DND-41 (cell line): ENCODE measurements at places on chromosomes 5 and 9.

DNA sequence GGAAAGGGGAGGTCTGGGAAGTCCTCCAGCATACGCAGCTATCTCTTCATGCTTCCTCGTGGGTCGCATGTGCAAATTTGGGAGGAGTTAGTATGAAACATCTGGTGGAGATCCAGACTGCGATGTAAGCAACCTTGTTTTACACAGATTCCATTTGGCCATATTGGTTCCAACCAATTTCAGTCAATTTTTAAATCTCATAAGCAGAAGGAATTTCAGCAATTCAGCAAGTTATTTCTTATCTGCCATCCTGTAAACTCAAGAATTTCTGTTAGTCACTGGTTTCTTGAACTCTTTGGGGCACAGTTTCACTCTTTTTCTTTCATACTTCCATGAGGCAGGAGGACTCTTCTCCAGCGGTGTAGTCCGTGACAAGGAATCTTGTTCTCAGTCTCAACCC lies 130.4 kb upstream of the CLINT1 start:
- no peak for DNase-seq

GRCh38 chr5:124628721-124629596 lies 117.5 kb downstream of the ZNF608 start:
- no peak for DNase-seq

GRCh38 chr5:53167836-53168235 lies 58.3 kb upstream of the MOCS2 start:
- DNase-seq, result no peak

DNA sequence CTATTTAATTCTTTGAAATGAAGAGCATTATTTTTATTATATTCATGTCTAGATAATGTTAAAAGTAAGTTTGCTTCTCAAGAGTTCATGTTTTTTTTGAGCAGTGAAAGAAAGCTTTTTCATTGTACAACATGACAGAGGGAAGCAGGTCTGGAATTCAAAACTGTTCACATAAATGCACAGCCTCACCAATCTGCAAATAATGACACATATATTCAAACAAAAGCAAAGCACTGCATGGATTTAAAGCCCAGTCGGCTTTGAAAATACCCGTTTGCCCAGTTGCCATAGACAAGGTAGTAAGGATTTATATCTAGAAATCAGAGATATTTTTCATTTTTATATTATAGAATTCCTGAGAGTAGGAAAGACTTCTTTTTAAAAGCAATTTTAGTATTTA lies 201.8 kb downstream of the CD180 start:
- no peak for DNase-seq
